ENCODE measurements at places on chromosomes 3 and 15.

GRCh38 chr3:30488070-30488756 lies 118.2 kb upstream of the TGFBR2 start:
- DNase-seq: no peak

- no peak for DNase-seq
Observed at GRCh38 chr15:51133140-51133765, 38.5 kb upstream of the TNFAIP8L3 start.

- DNase-seq: no peak
Observed at GRCh38 chr3:185420762-185421161, 57.8 kb downstream of the MAP3K13 start.

DNA sequence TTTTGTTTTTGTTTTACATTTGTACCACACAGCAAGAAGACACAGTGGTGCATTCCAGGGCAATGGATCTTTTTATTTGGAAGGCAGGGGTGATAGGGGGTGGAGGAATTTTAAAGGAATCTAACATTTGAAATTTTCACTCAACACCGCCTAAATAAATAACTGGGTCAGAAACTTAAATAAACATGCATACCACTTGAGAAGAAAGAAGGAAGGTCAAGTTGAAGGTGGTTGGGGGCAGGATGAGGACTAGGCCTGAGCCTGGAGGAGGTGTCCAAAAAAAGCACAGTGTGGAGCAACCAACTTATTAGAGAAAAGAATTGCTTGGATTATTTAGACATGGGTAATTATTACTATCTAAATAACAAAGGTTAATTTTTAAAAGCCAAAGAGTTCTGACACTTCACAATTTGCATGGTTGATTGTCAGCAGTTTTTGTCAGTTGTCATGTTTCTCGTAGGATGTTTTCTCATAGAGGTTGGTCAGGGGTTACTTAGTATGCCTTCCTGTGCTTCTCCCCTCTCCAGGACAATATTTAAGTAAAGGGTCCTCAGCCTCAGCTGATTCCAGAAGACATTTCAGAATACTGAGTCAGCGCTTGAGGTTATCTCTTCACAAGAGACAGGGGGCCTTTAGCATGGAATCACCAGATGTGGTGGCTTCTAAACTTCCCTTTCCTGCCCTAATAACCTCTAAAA lies 173.7 kb upstream of the SLC2A2 start:
- no peak for DNase-seq

DNA sequence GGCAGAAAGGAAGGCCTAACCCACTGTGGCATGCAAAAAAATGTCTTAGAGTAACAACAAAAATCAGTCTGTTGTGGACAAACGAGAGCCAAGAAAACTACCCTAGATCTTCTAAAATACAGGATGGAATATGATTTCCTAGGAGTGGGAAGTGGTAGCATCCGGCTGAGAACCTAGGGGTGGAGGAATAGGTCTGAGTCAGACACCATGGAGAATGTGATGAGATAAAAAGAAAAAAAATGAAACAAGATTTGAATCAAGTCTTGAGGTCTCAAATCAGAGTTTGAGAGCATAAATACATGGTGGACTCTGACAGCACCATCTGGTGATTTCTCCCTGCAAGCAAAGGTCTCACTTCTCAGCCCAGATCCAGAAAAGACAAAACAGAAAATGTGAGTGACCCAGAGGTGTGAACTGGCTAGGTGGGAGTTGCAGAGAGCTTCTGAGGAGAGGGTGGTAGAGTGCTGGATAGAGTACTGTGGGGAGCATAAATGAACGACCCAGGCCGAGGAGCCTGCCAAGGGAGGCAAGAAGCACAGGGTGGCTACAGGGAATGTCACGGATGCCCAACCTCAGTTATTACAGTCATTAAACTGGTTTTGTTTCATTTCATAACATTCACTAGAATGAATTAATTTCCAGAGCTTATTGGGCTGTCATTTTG lies 27.6 kb upstream of the VEPH1 start:
- no peak for DNase-seq

- no peak for DNase-seq
Observed at GRCh38 chr3:133293397-133294110, 106.3 kb upstream of the BFSP2 start.

DNA sequence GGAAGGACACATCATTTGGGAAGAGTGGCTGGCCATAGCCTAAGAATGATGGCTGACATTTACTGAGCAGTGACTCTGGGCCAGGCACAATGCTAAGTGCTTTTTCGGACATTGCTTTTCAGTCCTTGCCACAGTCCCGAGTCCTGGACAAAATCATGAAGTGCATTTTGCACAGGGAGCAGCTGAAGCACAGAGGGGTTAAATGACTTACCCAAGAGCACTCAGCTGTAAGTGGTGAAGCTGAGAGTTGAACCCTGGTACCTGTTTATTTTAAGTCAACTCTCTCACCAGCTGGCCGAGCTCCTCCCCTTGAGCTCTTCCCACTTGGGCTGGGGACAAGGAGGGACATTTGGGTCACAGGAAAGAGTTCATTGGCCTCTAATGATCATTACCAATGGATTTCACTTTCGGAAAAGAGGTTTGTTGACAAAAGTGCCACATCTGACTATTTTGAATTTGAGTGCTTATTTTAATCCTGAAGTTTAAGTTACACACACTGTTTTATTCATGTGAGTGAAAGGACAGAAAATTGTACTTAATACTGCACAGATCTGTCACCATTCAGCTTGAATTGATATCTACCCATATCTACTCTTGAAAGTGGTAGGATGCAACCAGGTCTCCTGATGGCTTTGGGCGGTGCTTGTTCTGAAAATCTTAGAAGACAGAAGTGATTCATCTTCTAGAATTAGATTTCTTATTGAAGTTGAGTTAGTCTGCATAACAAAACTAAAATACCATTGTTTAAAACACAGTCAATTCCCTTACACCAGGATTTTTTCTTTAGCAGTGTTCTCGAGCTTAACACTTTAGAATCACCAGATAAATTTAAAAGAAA lies 368.7 kb upstream of the PROK2 start:
- no peak for DNase-seq

GRCh38 chr3:71565316-71565715 lies 18.2 kb downstream of the FOXP1 start:
- DNase-seq: no peak

DNA sequence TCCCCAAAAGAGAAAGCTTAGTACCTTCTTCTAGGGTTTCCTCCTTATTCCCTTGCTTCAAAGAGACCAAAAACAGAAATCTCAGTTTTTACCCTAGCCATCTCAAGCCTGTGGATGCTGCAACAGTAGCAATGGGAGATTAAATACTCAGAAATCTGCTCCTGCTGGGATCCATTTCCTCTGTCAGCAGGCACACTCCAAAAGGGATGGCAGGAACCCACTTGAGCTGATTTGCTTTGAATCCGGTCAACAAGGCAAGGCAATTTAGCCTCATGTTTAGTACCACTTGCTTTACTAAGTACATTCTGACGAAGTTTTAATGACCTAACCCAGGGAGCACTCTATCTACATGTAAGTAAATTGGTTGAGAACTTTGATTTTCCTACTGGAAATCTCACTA lies 590.0 kb upstream of the ADAMTS9 start:
- no peak for DNase-seq

DNA sequence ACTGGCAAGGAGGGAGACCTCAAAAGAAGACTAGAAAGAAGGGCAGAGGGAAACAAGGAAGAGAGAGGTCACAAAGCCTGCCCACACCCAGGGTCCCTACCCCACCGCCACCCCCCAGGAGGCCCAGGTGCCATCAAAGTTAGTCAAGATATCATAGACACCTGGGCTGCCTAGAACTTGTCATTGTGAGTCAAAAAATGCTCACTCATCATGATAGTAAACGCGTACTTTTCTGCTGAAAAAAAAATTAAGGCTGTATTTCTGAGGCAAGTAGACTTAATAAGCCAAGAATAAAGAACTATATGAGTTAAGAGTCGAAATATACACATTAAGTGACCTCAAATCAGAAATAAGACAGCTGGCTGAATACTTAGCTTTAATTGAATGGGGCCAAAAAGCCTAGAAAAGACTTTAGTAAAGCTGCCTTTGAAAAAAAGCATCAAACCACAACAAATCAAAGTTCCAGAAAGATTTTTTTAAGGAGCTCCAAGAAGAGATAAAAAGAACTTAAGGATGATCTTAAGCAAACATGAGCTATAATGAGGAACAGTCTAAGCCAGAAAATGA lies 415.5 kb upstream of the PPP2R3A start:
- DNase-seq: no peak

- DNase-seq: no peak
Observed at GRCh38 chr3:94173673-94174434, 111.0 kb downstream of the NSUN3 start.

- DNase-seq: no peak
Observed at GRCh38 chr3:57158813-57159738, 6.1 kb downstream of the IL17RD start.

DNA sequence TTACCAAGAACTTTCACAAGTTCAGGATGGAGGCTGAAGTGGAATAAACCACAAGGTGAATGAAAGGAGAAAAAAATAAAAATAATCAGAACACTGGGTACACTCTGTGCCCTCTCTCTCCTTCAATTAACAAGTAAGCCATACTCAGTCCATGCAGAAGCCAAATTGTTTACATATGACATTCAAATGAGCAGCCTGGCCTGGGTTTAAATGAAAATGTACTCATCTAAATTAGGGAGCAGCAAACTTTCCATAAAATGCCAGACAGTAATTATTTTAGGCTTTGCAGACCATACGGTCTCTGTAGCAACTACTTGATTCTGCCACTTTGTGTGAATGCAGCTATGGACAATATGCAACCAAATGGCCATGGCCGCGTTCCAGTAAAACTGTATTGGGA lies 376.6 kb downstream of the MAGI1 start:
- DNase-seq: no peak

- DNase-seq: no peak
Observed at GRCh38 chr3:196273655-196274054, 13.9 kb downstream of the PCYT1A start.

DNA sequence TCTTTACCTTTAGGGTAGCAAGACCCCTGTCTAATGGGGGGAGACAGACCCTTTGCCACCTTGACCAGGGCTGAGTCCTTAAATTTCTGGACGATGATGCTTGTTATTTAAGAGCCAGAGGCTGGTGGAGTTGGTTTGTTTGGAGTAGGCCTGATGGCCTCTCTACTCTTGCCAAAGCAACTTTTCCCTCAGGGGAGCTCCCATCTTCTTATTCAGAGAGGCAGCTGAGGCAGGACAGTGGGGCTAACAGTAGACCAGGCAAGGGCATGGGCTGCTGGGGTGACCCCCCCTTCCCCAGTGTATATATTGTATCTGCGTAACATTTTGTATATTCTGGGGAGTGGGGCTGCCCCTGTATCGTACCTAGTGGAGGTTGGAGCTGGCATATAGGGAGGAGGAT lies 10.3 kb downstream of the RPS17 start:
- DNase-seq: no peak

DNA sequence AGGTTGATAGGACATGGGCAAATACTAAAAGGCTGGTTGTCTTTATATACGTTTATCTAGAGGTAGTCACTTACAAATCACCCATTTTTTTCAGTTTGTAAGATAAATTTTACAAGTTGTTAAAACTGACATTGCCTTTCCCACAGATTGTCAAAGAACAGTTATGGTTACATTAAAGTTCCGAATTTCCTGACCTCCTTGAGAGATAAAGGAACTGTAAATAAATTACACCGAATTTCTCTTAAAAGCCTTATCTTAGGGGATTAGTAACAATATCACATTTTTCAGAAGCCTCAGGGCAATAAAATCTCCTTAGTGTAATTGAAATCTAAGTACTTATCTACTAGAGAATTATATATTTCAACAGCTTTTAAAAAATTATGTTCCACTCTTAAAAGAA lies 49.5 kb downstream of the ZPLD1 start:
- no peak for DNase-seq

GRCh38 chr15:33612721-33613304 lies 302.0 kb downstream of the RYR3 start:
- no peak for DNase-seq

DNA sequence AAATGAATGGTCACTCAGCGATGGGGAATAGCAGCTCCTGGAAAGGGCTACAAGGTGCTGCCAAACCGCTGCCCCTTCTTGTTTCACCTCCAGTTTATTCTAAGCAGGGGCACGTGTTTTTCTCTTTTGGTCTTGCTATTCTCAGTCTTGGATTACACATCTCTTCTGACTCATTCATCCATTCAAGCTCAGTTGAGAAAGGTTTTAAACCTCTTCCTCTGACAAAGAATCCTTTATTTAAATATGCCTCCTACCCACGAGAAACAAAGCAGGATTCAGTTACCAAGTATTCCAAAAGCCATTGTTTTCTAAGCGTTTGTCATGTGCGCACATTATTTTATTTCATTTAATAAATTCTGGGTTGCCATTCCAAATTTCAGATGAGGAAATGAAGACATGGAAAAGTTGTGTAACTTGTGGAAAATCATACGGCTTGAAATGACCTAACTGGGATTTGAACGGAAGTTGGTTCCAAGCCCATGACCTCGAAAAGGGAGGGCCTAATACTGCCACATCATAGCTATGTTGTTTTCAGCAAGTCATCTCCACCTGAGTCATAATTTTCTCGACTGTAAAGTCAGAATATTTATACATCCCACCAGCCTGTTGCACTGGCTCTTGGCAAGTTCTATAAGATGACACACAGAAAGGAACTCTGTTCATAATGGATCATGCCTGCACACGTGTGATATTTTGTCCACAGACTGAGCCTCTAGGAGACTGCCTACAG lies 292.0 kb upstream of the SLCO3A1 start:
- DNase-seq: no peak

GRCh38 chr15:73891328-73892315 lies 18.3 kb downstream of the TBC1D21 start:
- DNase-seq: no peak

- DNase-seq: no peak
Observed at GRCh38 chr15:81384891-81385720, 11.1 kb upstream of the TMC3 start.

DNA sequence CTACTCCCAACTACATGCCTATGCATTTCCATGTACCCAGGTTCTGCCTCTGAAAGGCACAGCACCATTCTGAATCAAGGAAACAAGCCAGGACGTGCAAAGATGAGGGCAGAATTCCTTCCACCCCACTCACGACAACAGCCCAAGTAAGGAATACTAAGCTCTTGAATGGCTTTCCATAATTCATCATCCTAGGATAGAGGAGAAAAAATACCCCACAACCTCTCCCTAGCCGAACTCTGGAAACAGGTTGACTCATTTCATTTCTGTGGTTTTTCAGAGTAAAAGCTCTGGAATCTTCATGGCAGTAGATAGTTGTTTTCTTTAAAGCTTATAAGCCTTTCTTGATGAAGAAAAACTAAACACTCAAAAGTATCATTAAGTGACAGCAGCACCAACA lies 77.8 kb downstream of the PDZRN3 start:
- DNase-seq: no peak

- DNase-seq: peak; percentile 6
Observed at GRCh38 chr3:189229196-189229828, 57.5 kb downstream of the TPRG1 start.
